NCI-H1694 (cell line): ENCODE measurements at places on chromosomes 4 and X.
A peak's percentile ranks its signal among the peaks of the same experiment; 100 is the strongest.

DNA sequence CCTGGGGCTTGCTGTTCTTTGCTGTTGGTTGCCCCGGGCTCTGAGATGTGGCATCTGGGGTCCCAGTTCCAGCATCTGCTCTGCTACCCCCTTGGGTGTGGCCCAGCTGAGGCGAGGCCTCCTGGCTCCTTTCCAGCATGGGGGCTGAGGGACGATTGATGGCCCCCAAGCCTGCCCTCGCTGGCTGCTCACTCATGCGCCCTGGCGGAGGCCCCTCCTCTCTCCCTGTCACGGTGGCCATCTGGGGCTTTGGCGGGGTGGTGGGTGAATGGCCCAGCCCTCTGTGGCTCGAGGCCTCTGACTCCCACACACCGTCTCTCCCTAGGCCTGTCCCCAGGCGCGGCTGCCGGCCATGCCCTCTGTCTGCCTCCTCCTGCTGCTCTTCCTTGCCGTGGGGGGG, 1.8 kb downstream of the PLXNA3 start:
- DNase-seq = peak; percentile 40

- DNase-seq = no peak
Observed at GRCh38 chr4:67556436-67556835, 2.1 kb upstream of the STAP1 start.

- DNase-seq = no peak
Observed at GRCh38 chrX:132266583-132267355, 47.5 kb upstream of the RAP2C start.

GRCh38 chr4:8236106-8236919, 33.2 kb upstream of the HTRA3 start:
- no peak for DNase-seq

- DNase-seq = no peak
Observed at GRCh38 chr4:155529272-155529671, 137.4 kb upstream of the GUCY1A1 start.

DNA sequence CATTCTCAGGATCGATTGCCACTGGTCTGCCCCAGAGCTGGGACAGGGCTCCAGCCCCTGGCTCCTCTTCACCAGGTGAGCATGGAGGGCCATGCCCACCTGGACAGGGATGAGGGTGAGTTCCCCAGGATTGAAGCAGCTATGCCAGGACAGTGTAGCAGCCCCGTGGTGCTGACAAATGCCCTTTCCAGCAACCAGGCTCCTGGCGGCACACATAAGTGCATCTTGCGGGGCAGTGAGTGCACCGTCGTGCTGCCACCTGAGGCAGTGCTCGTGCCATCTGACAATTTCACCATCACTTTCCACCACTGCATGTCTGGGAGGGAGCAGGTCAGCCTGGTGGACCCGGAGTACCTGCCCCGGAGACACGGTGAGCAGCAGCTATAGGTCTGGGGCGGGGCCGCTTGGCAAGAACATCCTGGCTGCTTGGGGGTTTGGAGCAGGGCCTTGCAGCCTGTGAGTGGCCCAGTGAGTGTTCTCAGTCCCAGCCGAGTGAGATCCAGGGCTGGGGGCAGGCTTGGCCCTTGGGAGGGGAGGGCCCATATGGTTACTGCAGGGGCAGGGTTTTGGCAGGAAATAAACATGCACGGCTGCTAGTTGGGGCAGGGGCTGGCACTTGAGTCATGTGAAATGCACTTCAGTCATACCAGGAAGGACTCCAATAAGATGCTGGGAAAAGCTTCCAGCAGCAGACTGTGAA, 6.1 kb downstream of the IL9R start:
- no peak for DNase-seq

DNA sequence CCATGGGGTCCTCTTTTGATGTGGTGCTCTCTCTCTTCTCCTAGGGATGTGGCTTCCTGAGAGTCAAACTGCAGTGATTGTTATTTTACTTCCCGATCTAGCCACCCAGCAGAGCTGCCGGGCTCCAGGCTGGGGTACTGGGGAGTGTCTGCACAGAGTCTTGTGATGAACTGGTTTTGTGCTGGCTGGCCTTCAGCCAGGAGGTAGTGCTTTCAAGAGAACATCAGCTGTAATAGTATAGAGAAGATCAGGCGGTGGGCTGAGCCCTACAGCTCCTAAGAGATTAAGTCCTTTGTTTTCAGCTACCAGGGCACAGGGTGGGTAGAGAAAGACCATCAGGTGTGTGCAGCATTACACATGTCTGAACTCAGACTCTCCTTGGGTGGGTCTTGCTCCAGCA, 59.0 kb upstream of the AGTR2 start:
- no peak for DNase-seq

- DNase-seq = no peak
Observed at GRCh38 chr4:105305019-105305836, 158.6 kb downstream of the TET2 start.

- peak; percentile 21 for DNase-seq
Observed at GRCh38 chr4:158856852-158857251, 88.0 kb downstream of the FNIP2 start.

- DNase-seq = no peak
Observed at GRCh38 chr4:56224641-56225040, 162.7 kb downstream of the AASDH start.

DNA sequence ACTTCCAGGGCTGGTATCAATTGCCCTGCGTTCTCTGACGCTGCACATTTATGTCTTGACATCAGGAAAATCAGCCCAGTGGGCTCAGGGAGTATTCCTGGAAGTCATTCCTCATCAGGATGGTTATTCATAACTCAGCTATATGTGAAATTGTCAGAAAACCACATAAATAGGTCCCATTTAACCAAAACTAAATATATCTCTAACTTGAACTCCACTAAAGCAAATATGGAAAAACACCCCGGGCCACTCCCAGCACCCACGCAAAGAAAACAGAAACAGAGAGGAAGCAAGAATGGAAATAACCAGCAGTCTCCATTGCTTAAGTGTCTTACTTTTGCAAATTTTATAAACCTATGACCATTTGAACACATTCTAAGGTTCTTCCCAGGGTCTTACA, 112.0 kb downstream of the IRF2 start:
- DNase-seq = no peak

DNA sequence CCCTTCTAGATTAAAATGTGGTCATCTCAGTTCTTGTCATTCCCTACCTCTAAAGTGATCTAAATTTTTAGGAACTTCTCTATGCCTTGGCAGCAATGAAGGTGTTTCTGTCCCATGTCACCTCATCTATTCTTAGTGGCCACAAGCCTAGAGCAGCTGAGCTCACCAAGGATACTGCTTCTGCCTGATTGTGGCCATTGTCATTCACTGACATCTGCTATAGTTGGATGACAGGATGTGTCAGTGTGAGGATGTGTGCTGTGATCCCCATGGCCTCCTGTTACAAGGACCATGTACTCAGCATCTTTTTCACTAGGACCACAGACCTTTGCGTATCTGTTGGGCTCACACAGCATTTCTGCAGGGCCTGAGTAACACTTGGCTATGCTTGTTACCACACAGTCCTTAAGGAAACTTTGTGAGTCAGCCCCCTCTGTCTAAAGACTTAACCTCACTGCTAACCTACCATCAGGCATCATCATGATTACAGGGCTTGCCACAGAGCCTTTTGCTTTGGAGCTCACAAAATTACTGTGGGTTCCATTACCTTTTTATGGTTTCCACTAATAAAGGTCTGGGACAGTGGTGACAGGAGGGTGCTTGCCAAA, 421.0 kb downstream of the ADAM29 start:
- DNase-seq = no peak

DNA sequence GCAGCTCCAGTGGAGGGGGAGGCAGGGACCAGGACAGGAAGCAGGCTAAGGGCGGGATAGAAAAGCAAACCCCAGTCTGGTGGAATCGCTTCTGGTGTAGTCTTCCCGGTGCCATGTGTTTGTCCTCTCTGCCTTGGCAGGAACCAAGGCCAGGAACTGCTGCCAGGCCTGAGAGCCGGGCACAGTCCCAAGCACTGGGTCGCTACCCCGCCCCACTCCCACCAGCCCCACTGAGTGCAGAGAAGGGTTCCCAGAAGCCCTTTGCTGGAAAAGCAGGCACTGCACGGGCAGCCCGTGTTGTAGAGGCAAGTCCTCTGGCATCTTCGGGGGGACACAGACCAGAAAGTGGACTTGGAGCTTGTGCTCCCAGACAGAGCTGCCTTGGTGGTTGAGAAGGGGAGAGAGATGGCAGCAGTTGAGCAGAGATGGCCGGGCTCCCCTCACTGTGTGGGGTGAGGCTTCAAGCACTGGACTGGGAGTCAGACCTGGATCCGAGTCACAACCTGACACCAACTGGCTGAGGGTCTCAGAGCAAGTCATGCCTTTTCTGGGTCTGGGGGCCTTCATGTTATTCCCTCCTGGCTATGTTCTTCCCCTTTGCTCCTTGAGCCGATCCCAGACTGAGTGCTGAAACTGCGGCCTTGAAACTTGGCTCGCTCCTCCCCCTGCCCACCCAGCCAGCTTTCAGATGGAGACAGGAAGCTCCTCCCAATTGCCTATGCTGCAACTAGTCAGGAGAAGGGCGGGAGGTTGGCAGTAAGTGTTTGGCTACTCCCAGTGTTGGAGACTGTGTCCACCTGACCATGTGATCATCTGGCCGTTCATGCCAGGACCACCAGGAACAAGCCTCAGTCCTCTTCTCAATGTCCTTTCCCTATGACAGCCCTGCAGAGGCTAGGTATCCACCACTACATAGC, 59.7 kb upstream of the MTM1 start:
- peak; percentile 44 for DNase-seq

DNA sequence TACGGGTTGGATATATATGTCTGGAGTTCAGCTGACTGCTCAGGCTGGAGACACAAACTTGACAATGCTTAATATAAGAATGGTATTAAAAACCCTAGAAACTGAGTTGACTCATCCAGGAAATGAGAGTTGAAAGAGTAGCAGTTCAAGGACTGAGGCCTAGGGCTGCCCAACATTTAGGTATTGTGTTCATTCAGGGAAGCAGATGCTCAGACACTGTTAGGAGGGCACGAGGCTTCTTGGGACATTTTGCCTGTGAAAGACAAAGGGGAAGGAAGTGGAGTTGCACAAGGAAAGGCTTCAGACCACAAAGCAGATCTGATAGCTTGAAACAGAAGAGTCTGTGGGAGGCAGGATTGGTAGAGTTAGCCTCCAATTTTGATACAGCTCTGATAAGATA, 52.0 kb upstream of the HS3ST1 start:
- DNase-seq = no peak

- DNase-seq = no peak
Observed at GRCh38 chr4:168131196-168131595, 38.9 kb downstream of the ANXA10 start.

- no peak for DNase-seq
Observed at GRCh38 chr4:94978904-94979303, 221.1 kb downstream of the BMPR1B start.

DNA sequence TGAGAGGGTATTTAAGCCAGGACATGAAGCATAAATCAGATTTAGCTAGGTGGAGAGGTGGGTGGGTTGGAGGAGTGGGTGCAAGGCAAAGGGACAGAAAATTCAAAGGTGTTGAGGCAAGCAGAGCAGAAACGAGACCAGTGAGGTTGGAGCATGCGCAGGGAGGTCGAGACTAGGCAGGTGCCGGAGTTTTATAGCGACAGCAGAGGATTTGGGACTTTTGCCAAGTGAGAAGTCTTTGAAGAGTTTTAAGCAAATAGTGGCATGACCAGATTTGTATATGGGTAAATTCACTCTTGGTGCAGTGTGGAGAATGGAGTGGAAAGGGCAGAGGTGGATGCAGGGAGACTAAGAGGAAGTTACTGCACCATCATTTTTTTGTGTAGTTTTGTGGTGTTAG, 107.0 kb upstream of the TLR2 start:
- DNase-seq = no peak

DNA sequence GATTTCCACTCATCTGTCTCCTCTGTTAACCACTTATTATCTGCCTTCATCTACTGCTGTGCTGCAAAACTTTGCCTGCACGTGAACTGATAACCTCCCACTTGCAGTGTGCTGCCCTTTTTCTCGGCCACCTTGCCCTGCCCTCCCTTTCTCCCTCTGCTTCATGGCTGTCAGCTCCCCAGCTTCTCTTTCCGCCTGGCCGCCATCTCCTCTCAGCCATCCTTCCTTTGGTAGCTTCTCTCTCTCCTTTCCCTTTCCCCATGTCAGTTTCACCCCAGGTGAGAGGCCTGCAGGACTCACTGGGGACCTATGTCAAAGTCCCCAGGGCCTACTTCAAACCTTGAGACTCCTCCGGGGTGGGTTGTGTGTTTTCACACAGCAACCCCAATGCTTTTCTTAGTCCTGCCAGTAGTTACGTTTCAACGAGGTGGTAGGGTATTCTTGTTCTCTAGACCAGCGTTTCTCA, 6.6 kb downstream of the MSL3 start:
- DNase-seq = no peak

- DNase-seq = no peak
Observed at GRCh38 chrX:110415440-110416170, 57.0 kb downstream of the RTL9 start.

GRCh38 chrX:47584714-47585113, 2.5 kb downstream of the TIMP1 start:
- DNase-seq = no peak

- DNase-seq = no peak
Observed at GRCh38 chr4:24801136-24801855, 5.9 kb downstream of the SOD3 start.

DNA sequence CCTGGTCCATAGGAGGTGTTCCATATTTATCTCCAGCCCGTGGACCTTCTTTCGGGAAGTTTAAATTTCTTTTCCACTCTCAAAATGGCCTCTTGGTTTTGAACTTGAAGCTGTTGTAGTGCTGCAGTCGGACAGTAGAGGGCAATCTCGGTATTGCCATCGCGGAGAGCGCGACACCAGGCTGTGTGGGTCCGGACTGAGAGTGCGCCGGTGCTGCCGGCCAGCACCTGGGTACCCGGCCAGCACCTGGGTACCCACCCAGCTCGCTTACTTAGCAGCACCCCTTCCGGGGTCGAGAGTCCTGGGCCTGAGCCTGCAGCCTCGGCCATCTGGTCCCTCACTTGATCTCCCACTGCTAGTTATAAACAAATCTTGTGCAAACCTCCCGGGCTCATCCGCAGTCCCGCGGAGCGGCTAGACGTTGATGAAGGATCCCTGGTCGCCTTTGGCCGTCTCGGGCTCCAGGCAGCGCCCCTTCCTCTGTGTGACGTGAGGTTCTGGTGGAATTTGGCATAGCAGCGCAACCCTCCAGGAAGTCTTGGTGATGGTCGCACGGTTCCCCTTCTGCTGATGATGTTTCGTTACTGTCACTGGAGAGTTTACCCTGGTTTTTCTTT, 18.0 kb downstream of the FAM9A start:
- no peak for DNase-seq

DNA sequence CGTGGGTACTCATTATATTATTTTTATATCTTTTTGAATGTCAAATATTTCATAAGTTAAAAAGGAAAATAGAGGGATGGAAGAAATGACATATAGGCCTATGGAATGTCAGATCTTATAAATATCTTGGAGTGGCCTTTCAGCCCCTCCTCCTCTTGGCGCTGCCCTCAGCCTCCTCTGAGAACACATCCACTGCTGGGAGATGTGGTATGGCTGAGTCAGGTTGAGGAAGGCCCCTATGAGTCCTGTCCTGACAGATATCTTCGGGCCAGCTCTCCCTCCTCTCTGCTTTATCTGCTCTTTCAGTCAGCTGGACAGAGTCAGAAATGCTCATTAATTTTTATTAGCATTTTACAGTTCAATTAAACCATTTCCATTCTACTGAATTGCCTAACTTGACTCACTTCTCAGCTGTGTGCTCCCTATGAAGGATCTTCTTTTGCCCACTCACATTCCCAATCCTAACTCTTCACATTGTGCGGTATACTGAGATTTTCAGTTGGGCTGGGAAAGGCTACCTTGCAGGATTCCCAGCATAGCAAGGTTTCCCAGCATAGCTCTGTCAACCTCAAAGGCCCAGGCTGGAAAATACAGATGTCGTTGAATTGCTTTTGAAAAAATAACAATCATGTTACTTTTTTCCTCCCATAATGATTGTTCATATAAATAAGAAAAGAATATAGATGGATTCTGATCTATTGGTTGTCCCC, 128.0 kb downstream of the ARHGEF9 start:
- DNase-seq = no peak

- no peak for DNase-seq
Observed at GRCh38 chr4:158913766-158914165, 144.9 kb downstream of the FNIP2 start.
